Transverse colon (tissue), 4 donors: ENCODE measurements at places on chromosomes 1 and 21. TPM values are rescaled to one million over a fixed set of nuclear protein-coding genes. Genes with fewer than 3 reads are reported as not detected.
A peak's percentile ranks its signal among the peaks of the same experiment; 100 is the strongest.

The FAM43B gene
- not detected for total RNA-seq

- DNase-seq: peak; percentile 27
Measured at GRCh38 chr1:65068202-65069010, 79.6 kb upstream of the AK4 start.

The APOBEC4 gene
- not detected for total RNA-seq

GRCh38 chr1:104182251-104182650, 432.6 kb downstream of the AMY1C start:
- no peak for DNase-seq

- no peak for DNase-seq
Measured at GRCh38 chr1:183952101-183952500, 85.4 kb downstream of the COLGALT2 start.

DNA sequence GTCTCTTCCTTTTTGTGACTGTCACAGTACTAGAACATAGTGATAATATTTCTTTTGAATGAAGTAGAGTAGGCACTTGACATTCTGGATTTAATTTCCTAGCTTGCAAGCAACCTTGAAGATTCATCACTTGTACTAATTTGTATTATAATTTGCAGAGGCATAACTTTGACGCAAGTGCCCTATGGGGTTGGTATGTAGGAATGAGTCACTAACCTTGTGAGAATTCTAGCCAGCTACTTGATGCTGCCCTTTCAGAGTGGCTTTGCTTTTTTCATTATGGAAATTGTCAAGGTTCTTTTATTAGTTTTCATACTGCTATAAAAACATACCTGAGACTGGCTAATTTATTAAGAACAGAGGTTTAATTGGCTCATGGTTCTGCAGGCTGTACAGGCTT, 13.7 kb upstream of the DPH5 start:
- DNase-seq: no peak

GRCh38 chr1:244779410-244779809, 56.0 kb upstream of the COX20 start:
- DNase-seq: no peak

The AGL gene
- total RNA-seq: 25.2 TPM

- no peak for DNase-seq
Measured at GRCh38 chr1:67647036-67647798, 37.8 kb upstream of the GADD45A start.

GRCh38 chr1:241531195-241532161, 700 bp upstream of the KMO start:
- no peak for DNase-seq

The OVAAL gene
- total RNA-seq: 0.41 TPM
